ENCODE measurements at places on chromosomes 11 and 22. TPM values are rescaled to one million over a fixed set of nuclear protein-coding genes. Genes with fewer than 3 reads are reported as not detected.
A peak's percentile ranks its signal among the peaks of the same experiment; 100 is the strongest.

- no peak for DNase-seq
Observed at GRCh38 chr11:108241330-108242037, 18.6 kb downstream of the ATM start.

- no peak for DNase-seq
Observed at GRCh38 chr22:50705851-50706351, 32.1 kb upstream of the ACR start.

DNA sequence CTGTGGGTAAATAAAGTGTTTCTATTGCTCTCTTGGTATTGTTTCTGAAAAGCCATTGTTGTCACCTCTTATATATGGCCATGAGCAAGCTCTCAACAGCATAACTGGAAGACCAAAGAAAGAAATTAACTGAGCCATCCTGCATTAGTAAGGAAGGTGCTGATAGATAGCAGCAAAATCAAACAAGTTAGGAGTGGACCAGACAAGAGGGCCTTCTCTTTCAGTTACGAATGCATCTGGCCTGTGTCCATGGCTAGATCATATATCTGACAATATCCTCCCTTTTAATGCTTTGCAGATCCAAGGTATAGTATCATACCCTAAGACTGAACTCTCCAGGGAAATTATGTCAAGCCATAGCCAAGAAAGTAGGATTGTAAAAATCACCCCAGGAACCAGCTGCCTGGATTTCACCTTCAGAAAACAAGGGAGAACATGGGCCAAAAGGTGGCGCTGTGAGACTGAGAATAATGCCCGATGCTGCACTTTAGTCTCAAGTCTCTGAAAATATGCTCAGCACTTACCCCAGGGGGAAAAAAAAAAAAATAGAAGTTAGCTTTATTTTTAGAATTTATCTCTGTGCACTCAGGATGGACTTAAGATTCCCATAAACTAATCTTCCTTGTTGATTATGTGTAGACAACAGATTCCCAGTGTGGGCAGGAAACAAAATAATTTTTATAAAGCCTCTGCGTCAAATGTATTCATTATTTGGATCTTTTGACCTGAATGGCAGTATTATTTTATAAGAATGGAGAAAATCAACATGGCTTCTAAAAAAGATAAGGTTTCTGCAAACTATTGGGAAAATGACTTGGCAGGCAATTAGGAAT, 415.1 kb downstream of the ETS1 start:
- peak; percentile 79 for DNase-seq

DNA sequence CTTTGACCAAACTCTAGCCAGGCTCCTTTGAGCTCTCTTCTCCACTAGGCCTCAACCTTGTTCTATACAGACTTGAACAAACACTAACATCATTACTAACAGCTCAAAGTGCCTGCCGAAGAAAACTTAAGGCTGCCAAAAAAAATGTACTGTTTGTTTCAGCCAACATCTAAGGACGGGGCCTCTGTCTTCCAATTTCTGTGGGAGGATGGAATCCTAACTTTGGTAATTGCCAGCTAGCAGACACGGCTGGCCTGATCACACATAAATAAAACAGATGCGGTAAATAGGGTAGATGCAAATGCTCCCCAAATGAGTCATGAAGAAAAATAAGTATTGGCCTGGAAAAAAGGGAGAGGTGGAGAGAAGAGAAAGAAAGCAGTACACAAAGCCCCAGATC, 394.3 kb downstream of the TMEM135 start:
- DNase-seq: peak; percentile 29

The SCGB1D2 gene
- total RNA-seq: not detected

GRCh38 chr11:82863209-82863608, 37.0 kb downstream of the PRCP start:
- no peak for DNase-seq

- DNase-seq: no peak
Observed at GRCh38 chr11:2355000-2355644, 22.0 kb upstream of the CD81 start.

All from uterus (tissue), 4 donors.